Naive thymus-derived CD8-positive, alpha-beta T cell (primary cell): ENCODE measurements at places on chromosomes 16 and 17. TPM values are rescaled to one million over a fixed set of nuclear protein-coding genes. Genes with fewer than 3 reads are reported as not detected.

DNA sequence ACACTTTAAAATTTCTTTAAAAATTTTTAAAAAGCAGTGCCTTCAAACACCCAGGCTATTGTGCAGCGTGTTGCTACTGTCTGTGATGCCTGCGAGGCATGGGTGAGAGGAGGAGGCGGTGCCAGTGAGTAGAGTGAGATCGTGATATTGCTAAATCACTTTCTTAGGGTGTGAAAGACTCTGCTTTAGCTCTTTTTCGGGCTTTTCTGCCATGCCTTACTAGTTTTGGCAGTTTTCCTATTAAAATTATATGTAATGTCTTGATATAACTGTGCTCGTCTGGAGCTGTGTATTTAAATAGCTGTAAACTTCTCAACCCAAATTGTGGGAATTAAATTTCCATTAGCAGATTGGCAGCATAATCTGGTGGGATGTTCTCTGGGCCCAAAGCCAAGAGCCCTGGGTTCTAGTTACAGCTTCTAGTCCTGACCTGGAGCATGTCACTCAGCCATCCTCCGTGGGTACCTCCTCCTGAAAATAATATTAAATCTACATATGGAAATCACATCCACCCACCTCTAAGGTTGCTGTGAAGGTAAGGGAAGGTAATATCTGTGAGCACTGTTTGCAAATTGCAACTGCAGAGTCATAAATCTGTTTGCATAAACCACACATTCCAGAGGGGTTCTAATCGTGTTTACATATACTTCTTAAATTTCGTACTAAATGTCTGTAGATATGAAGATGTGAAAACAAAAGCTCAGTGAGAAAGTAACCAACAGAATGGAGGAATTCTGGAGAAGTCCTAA, 264.3 kb upstream of the CACNG5 start:
- DNase-seq: no peak

DNA sequence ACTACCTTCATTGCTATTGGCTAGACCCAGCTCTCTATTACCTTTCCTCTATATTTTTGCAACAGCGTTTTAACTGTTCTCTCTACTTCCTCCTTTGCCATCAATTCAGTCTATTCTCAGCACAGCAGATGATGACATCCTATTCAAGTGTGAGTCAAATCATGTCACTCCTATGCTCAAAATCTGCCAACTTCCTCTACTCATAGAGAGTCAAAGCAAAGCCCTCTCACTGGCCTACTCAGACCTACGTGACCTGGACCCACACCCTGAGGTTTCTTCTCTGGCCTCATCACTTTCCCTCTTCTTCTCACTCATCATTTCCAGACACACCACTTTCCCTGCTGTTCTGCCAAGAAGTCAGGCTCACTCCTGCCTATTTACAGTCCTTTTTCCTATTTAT, 289.0 kb upstream of the AXIN2 start:
- DNase-seq: no peak

DNA sequence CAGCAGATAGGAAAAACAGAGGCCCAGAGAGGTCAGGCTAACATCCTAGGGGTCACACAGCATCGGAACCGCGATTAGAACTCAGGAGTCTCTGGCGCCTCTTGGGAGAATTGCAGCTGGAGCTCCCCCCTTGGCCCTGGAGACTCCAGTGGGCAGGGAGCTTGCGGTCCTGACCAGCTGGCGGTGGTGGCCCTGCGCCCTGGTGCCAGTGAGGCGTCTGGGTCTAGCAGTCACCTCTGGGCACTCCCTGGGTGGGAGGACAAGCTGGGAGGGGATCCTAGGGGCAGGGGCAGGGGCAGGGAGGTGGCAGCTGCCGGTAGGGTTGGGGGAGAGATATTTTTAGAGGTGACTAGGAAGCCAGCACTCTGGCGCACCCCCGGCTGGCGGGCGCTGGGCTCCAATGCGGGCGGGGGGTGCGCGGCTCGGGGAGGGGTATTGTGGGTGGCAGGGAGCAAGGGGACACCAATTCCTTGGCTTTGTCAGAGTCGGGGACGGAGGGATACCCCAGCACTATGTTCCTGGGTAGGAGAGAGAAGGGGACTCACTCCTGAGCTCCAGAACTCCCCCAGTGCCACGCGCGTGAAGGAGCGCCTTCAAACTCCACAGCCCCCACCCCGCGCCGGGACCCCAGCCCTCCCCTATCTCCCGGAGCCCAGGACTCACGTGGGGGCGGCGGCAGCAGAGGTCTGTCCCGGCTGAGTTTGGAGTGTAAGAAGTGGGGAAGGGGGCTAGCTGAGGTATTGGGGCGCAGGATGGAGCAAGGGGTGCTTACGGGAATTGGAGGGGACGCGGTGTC, 584 bp downstream of the PHOSPHO1 start:
- no peak for DNase-seq

CMTM1 gene
- 3.5 TPM for total RNA-seq

ANKFN1 gene
- not detected for total RNA-seq
